ENCODE measurements at places on chromosomes 6 and 20.

DNA sequence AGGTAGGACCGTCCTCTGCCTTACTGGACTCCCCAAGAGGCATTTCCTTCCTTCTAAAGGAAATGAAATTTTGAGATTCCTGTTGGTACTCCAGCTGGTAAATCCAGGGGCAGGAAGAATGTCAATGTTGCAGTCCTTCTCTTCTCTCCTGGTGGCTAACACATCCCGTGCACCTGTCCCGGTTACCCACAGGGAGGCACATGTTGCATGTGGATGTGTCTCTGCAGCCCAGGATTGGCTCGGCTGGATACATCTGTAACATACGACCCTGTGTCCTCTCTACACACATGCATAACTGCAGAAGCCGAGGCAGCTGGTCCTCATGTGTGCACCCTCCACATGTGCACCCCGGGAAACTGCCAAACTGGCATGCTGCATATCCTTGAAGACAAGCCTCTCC is 1.3 kb upstream of the LRFN2 start:
- no peak for DNase-seq

- no peak for DNase-seq
These were observed 9.8 kb downstream of the GPR31 start for GRCh38 chr6:167148021-167148420.

GRCh38 chr6:151075527-151075926 is 164.2 kb upstream of the AKAP12 start:
- no peak for DNase-seq

DNA sequence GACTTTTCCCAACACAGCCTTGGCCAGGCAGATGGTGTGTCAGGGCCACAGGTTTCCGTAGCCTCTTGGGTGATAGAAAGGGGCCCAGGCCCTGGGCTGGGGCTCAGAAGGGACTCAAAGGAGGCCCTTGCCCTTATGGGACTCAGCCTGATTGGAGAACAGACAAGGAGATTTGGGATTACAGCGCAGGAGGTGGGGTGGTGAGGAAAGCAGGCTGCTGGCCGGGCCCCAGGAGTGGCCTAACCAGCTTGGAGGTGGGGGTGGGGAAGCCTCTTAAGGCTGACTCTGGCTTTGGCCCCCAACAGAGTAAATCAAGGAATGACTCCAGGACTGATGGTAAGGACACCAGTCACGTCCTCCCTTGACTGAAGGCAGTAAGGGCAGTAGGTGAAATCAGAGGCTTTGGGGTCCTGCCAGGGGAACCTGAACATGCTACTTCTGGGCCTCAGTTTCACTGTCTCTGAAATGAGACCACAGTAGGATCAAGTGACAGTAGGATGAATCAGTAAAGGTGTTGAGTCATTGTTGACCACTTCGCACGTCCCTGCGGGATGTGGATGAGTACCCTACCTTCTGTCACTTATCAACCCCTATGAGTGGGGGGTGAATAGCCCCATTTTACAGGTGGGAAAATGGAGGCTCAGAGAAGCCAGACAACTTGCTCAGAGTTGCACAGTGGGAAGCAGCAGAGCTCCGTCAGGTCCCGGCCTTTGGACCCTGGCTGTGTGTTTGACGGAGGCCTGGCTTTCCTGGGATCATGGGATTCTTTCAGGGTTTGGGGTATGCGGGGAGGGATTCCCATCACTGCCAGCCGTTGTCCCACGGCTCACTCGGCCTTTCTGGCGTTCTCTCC is 4.5 kb downstream of the SNAI1 start:
- DNase-seq = no peak

DNA sequence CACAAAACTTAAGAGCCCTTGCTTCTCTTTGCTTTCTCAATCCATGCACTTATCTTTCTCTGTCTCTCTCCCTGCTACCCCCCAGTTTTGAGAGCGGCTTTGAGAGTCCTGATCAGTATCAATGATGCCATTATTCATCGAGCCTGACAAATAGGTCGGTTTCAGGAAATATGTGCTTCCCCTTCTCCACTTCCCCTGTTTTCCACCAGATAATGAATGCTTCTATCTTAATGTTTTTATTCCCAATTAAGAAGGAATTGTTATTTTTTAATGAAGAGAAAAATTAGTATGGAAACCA is 117.7 kb downstream of the KIF13A start:
- DNase-seq = no peak

DNA sequence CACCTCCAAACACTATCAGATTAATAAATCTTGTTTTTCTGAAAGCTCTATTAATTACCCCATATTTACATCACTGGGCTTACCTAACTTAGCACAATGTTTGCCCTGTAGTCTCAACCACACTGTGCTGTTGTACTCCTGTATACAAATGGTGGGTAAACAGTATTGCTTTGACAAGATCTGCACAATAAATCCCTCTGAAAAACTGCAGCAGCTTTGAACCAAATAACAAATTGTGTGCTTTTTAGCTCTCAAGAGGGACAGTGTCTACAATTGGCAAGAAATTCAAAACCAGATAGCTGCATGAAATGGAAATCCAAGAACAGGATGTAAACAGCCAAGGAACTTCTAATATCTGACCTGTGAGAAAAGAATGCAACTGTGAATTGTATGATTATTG is 10.4 kb downstream of the KIF6 start:
- DNase-seq = no peak

GRCh38 chr20:49248879-49249665 is 28.8 kb downstream of the ZNFX1 start:
- no peak for DNase-seq

DNA sequence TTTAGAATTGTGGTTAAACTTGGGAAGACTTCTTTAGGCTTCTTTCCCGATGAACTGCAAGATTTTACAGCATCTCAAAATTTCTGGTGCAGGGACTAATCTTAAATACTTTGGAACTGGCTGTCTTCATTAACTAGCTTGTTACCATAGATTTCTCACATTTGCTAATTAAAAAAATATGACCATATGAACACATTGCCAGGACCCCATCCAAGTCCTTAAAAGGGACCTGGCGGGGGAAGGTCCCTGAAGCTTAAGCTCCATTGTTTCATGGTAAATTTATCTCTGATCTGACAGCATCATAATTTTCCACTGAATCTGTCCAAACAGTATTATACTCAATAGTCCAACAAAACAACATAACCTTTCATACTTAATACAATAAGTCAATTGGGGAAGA is 517.8 kb upstream of the FLRT3 start:
- no peak for DNase-seq

DNA sequence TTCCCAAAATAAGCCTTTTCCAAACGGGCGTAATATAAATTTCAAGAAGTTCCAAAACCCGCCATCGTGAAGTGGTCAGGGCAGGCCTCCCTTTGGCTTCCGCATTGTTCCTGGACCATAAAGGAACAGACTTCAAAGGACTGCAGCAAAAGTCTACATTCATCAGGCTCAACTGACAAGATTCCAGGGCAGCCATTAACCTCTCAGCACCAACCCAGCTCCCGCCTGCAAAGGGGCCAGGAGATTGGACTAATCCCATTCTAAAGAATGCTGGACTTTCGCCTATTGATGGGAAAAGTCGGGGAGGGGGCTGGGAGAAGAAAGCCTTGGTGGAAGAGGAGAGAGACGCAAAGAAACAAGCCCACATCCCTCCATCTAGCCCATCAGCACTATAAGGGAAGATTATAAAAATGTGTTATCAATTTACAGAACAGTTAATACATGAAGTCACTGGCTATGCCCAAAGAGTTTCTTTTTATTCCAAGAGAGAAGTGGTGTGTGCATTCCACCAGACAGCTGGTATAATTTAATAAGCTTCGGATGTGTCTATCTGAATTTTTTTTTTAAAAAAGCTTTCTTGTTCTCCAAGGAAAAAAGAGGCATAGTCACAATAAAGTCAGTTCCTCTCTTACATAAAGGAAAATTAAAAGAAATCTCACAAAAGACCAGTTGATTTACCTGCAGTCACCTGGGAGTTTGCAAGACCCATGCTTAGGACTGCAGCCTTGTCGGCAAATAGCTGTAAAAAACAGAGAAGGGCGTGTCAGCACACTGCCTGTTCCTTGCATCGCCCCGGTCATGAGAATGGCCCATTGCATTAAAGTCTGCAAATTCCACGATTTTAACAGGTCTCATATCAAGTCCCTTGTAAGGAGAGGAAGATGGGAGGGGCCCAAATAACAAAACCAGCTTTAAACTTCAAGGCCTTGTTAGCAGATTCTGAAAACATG is 17.8 kb downstream of the JAG1 start:
- DNase-seq = no peak

DNA sequence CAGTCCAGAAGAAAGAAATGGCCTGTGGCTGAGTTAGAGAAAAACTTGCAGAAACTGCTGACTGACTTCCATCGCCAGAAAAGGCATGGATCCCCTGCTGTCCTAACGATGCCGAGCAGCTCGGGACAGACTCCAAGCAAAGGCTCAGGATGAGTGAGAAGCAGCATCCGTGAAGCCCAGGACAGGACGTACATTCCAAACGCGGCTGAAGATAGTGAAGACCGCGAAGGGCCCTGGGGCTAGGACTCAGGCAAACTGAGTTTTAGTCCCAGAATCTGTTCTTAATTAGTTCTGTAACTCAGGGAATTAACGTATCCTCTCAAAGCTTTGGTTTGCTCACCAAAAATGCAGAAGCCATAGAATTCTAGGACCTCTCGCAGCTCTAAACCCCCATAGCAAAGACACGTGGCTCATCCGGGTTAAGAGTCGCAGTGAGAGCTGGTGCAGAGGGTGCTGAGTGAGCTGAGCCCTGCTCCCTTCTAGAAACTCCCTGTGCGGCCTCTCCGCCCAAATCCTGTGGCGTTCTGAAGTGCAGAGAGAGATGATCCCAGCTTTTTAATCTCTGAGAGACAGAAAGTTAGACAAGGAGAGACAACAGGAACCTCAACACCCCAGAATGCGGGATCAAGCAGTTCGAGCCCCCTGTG is 132.9 kb upstream of the THBS2 start:
- DNase-seq = no peak

- no peak for DNase-seq
These were observed 76.7 kb downstream of the PSMB1 start for GRCh38 chr6:170476360-170476759.

GRCh38 chr6:89449193-89449592 is 16.2 kb downstream of the ANKRD6 start:
- no peak for DNase-seq

DNA sequence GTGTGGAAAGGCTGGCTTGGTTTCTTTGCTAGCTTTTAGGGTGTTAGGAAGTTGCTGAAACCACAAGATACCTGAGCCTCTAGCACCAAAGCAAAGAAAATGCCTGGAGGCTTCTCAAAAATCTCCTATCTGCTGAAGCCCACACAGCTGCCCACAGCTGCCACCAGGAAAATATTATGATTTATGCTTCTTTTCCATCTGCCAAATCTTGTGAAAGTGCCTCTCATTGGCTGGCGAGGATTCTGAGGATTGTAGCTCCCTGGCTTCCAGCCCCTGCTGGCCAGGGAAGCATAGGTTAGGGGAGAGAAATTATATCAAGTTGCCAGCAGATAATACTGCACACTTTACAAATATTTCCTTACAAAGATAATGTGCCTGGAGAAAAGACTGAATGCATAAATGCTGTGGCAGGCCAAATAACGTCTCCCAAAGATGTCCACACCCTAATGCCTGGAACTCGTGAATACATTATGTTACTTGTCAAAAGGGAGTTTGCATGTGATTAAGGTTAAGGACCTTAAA is 98.4 kb downstream of the MRPL14 start:
- DNase-seq = no peak

DNA sequence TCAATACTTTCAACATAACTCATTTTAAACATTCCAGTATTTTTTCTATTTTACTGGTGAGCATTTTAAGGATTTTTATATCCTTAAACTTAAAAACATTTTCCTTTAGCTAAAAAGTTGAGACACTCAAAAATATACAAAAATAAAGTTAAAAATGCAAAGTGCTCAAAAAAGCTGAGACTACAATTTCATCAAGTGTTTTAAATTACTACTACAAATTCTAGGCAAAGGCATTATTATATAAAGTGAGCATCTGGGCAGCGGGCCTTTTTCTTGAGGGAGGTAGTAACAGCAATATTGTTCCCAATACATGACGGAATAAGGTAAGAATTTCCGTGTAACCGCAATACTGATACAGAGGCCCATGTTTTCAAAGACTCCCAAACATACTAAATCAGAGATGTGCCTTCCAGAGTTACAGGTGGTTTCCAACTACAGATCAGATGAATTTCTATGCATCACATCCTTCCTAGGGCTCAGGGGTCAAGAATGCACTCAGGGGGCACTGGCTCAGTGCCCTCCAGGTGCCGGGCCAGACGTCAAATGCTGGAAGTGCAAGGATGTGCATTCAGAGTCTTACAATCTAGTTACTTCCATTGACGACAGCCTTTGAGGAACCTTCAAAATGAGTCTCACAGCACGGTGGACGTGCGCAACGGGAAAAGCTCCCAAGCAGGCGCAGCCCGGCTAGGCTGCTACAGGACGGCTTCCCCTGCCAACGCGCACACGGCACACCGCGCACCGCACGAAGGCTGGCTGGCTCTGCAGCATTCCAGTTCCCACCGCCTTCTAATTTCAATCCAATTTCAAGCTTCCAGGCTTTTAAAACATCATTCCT is 1.7 kb downstream of the PHF10 start:
- DNase-seq = no peak

GRCh38 chr6:159017757-159018559 is 18.0 kb upstream of the RSPH3 start:
- no peak for DNase-seq

- no peak for DNase-seq
These were observed 70.7 kb upstream of the TAB2 start for GRCh38 chr6:149246691-149247384.

GRCh38 chr6:64685401-64685800 is 1021.6 kb downstream of the EYS start:
- DNase-seq = no peak

- no peak for DNase-seq
These were observed 207.6 kb downstream of the THBS2 start for GRCh38 chr6:169046021-169046420.

- DNase-seq = no peak
These were observed 134.0 kb downstream of the PDE7B start for GRCh38 chr6:135985471-135985870.

- no peak for DNase-seq
These were observed 4.9 kb upstream of the EDN3 start for GRCh38 chr20:59295531-59295930.

GRCh38 chr6:166485651-166486535 is 100.6 kb downstream of the RAMACL start:
- DNase-seq = no peak

DNA sequence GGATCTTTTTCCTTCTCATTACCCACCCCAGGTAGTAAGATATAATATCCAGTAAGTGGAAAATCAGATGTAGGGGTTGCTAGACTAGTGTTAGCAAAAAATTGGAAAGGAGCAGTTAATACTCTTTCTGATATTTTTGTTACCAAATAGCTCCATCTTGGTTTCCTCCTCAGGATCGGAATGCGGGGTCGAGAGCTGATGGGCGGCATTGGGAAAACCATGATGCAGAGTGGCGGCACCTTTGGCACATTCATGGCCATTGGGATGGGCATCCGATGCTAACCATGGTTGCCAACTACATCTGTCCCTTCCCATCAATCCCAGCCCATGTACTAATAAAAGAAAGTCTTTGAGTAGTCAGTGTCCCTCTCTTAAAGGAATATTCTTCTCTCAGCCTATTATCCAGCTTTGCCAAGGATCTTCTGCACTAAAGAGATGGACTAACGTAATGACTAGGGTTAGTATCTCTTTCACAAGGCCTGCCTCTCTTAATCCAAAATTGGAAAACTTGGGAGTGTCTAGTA is 1.5 kb downstream of the ROMO1 start:
- no peak for DNase-seq

GRCh38 chr6:5786969-5787720 is 219.6 kb downstream of the NRN1 start:
- no peak for DNase-seq
